ENCODE measurements at places on chromosomes 4 and X.

DNA sequence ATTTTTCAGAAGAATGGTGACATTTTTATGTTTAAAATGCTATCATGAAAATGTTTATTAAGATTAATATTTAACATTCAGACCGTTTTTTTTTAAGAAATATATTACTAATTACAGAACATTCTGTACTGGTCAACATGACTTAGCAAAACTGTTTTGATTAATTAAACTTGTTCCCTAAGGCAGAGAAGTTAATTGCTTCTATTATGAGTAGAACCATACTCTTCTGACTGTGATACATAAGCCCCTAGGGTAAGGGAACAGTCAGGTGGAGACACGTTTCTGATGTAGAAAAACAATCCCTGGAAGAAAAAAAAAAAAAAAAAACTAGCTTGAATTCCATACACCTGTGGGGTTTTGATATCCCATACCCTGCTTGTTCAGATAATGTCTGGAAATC, 97.4 kb downstream of the GPM6A start:
- DNase-seq: no peak

- DNase-seq: no peak
Measured at GRCh38 chr4:7626531-7626930, 191.8 kb upstream of the PSAPL1 start.

- DNase-seq: no peak
Measured at GRCh38 chr4:8269535-8270417, at the start of gene HTRA3. HTRA3 (plus strand) TSS chr4:8269754; CDS start chr4:8269969, 215 bp downstream.

DNA sequence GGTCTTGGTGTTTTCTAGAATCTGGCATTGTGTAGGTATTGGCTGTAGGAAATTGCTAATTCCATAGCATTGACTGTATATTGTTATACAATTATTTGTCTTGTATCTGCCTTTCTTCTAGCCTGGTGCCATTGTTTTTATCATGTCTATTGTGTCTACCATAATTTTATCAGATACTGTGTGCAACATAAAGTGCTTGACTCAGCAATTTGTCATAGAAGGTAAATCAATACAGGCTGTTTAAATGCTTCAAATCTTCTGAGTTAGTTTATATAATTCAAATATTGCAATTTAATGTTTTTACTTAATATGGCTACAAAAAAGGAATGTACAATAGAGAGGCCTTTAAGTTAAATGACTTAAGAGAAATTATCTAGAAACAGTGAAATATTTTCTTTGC, 263.3 kb upstream of the UGT8 start:
- no peak for DNase-seq

DNA sequence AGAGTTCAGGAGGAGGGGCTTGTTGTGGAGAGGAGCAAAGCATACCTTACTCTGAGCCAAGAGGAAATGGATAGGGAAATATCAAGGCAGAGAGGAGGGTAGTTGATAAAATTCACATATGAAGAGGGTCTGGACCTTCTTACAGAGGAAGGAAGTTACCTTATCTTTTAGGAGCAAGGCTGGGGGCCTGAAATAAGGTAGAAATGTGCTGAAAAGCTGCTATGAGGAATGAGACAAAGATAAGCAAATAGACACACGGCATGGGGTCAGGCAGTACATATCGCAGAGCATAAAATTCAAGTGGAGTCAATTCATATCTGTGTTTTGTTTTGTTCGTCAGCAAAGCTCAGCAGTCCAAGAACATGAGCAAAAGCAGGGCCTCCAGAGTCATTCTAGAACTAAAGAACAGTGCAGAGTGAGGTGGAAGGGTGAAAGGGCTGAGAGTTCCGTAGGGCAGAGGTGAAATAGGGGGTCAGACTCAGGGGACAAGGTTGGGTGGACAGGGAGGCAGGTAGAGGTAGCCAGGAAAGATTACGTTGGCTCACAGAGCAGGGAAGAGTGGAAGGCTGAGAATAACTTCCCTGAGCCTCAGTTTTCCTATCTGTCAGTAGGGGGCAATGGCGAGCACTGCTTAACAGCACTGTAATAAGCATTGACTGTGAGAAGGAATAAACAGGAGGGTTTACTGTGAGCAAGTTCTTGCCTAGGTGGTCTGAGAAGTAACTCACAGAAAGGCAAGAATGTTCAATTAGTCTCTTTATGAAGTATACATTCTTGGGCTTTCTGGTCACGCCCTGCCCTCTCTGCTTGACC, 9.2 kb downstream of the VSIG4 start:
- no peak for DNase-seq

DNA sequence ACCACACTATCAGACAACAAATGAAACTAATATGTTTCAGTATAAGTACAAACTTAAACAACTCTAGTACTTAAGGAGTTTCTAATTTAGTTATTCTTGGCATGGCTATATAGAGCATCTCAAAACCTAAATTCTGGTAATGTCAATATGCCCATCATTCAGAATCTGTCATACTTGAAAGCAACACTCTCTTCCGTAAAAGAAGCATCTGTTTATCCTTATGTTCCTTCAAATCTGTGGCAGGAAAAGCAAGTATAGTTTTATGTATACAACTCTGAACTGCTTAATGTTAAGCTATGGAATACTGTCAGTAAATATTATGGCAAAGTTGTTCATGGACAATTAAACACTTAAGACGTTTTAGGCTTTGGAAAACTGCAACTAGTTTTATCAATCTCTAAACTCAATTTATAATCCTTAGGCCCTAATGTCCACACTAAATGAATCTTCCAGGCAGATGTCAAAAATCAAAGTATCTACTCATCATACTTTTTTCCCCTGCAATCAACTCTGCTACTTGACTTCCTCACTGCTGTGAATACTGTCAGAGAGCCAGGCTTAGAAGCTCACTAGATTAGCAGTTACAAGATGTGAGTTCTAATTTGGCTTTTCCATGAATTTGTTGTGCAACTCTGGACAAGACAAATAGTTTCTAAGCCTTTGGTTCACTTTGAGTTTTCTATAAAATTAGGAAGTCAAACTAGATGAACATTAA, 109.4 kb downstream of the SCLT1 start:
- no peak for DNase-seq

DNA sequence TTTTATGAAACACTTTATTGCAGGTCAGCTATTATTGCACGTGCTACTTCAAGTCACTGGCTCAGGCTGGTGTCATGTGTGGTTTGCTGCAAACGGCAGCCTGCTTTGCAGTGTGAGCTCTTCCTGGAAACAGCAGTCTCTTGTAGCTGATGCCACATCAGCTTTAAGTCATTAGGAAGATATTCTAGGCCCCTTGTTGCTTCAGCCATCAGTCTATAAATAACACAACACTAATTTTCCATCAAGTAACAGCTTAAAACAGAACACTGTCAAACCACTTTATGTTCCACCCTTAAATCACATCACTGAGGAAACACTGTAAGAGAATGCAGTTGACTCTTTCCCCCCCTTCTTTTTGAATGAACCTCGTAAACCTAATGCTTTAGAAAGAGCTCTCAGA, 93.8 kb downstream of the GATB start:
- no peak for DNase-seq

GRCh38 chrX:426881-427280, 40.2 kb upstream of the PPP2R3B start:
- no peak for DNase-seq

- DNase-seq: no peak
Measured at GRCh38 chr4:99762728-99763127, 53.9 kb upstream of the DAPP1 start.

DNA sequence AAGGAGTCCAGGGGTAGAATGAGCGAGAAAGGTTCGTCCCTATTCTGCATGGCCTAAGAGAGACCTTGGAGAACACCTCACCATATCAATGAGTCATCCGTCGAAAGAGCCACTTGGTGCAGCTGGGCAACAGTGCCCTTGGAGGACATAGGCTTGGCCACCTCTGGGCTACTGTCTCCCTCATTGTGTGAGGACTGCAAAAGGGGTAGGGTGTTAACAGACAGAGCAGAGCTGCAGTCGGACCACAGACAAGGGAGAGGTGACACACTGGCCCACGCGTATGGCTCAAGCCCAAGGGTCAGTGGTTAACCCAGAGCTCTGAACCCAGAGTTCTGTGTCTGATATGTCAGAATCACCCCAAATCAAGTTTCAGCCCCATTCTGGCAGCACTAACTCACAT, 118.2 kb upstream of the BMP3 start:
- DNase-seq: no peak

DNA sequence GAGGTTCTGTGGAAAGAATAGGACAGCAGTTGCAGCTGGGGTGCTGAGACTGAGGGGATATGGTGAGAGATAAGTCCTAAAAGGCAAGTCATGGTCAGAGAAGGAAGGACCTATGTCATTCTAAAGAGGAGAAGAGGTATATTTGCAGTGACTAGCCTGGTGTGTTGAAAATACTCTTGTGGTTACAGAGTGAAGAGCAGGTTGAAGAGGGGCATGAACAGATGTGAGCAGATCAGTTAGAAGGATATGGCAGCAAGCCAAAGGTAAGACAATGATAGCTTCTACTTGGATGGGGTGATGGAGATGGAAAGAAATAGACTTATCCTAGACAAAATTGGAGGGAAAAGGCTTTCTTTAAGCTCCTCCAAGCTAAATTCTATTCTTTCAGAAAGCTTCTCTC, 469.8 kb upstream of the CPEB2 start:
- DNase-seq: no peak

DNA sequence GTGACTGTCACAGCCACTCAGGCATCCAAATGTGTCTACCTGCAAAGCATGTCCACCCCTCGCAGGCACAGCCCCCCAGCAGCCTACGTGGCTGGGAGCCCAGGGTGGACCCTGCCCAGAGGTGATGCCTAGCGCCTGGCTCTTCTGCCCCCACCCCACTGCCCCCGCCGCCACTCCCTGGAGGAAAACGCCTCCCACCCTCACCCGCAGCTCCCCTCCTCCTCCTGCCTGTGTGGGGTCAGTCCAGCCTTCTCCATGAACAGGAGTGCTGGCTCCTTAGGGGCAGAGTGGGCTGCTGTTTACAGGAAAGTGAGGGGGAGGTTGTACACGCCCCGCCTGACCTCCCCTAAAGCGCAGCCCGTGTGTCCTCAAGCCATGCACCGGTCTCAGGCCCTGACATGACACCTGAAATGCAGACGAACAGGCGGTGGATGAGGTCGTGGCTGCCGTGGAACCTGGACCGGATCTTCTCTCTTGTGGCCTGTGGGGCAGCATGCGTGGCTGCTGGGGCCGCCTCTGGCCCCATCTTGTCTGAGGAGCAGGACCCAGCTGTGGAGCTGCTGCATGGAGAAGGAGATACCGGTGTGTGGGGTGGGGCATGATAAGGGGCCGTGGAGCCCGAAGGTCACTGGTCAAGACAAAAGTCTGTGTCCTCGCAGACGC, 11.9 kb upstream of the MXD4 start:
- no peak for DNase-seq

- no peak for DNase-seq
Measured at GRCh38 chrX:11040996-11041395, 70.1 kb upstream of the HCCS start.

All from NCI-H774 (cell line).